ENCODE measurements at places on chromosomes 7 and 10.

GRCh38 chr7:138656952-138657351 lies 44.2 kb downstream of the SVOPL start:
- DNase-seq, result no peak

- no peak for DNase-seq
Measured at GRCh38 chr7:54591404-54592386, 49.5 kb downstream of the VSTM2A start.

DNA sequence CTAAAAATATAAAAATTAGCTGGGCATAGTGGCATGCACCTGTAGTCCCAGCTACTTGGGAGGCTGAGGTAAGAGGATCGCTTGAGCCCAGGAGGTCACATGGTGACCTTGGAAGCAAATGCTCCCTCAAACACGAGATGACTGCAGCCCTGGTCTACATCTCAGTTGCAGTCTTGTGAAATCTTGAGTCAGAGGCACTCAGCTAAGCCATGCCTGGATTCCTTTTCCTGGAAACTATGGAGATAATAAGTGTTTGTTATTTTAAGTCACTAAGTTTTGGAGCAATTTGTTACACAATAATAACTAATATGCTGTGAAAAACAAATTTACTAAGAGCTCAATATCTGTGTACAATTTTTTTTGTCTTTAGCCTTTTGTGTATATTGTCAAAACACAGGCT lies 284.3 kb upstream of the KAT6B start:
- DNase-seq, result no peak

DNA sequence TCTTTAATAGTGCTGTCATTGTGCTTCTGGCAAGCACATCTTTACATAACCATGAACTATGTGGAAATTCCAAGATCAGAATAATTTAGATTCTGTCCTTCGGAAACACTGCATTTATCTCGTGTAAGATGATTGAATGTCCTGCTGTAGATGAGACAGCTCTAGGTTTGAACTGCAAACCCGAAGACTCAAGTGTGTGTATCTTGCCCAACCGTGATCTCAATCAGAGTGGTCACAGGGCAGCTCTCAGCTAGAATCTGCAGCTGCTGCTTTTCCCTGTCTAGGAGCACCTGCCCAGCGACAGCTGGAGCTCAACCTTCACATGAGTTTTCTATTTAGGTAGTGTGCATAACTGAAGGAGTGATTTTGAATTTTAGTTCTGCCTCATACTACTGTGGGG lies 17.5 kb upstream of the KIF20B start:
- DNase-seq, result no peak

GRCh38 chr7:69698109-69698825 lies 100.0 kb downstream of the AUTS2 start:
- no peak for DNase-seq

DNA sequence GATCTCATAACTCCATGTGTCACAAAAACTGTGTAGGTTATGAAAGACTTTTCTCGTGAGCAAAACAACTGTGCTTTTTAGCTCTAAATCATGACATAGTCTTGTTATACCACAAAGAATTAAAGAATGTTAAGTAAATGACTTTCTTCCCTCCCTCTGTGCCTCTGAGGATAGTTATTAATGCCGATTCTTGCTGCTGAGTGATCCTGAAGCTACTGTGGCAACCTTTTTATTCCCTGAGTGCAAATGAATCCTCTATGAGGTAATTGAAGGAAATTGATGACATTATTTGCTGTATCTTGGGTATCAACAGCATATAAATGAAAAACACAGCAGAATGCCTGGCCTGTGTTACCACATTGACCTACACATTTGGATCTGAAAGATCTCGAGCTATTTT lies 142.2 kb upstream of the HDAC9 start:
- DNase-seq, result no peak

GRCh38 chr7:105336009-105336408 lies 52.7 kb downstream of the SRPK2 start:
- no peak for DNase-seq

Measured in GM06990 (cell line).